Subcutaneous adipose tissue (tissue), 4 donors: ENCODE measurements at places on chromosomes 3 and 15. TPM values are rescaled to one million over a fixed set of nuclear protein-coding genes. Genes with fewer than 3 reads are reported as not detected.

The ILDR1 gene
- not detected for total RNA-seq

The ISL2 gene
- total RNA-seq: not detected

The ST6GAL1 gene
- 31.4 TPM for total RNA-seq

The UBAP1L gene
- 2.2 TPM for total RNA-seq

The MME gene
- total RNA-seq: 408 TPM

The GJD2 gene
- not detected for total RNA-seq

The UROC1 gene
- not detected for total RNA-seq

The AEN gene
- total RNA-seq: 4.7 TPM

The LMCD1 gene
- 250 TPM for total RNA-seq

The RAB6B gene
- 6.3 TPM for total RNA-seq

The DPPA2 gene
- total RNA-seq: not detected

The NUTM1 gene
- total RNA-seq: not detected
